ENCODE measurements at places on chromosomes 3 and 15.

DNA sequence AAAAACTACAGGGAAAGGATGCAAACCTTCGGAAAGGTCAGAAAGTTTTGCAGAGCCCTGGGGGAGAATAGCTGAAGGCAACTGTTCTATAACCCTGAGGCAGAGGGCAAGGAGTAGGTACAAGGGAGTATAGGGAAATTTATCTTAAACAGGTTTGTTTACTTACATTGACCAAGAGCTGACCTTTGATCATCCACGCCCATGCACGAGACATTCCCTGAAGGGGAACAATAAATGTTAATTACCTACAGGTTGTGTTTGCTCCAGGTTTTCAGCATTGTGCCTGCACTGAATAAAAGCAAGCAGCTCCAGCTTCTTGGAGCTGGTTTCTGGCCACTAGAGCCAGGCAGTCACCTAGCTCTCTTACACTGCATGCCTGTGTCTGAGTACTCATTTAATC is 524.5 kb upstream of the TGFBR2 start:
- no peak for DNase-seq

DNA sequence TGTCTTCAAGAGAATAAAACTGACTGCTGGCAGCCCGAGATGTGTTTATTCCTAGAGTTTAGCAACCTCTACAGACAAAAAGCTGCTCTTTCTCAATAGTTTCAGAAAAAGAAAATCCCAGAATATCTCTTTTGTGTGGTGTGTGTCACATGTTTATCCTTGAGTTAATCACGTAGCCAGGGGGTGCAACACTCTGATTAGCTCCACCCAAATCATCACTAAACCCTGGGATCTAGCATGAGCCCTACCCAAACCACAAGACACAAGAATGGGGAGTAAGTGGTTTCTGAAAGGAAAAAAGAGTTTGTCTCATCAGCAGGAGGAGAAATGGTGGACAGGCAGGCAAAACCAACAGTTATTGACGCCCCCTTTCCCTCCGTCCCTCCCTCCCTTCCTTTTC is 78.5 kb upstream of the AGBL1 start:
- no peak for DNase-seq

DNA sequence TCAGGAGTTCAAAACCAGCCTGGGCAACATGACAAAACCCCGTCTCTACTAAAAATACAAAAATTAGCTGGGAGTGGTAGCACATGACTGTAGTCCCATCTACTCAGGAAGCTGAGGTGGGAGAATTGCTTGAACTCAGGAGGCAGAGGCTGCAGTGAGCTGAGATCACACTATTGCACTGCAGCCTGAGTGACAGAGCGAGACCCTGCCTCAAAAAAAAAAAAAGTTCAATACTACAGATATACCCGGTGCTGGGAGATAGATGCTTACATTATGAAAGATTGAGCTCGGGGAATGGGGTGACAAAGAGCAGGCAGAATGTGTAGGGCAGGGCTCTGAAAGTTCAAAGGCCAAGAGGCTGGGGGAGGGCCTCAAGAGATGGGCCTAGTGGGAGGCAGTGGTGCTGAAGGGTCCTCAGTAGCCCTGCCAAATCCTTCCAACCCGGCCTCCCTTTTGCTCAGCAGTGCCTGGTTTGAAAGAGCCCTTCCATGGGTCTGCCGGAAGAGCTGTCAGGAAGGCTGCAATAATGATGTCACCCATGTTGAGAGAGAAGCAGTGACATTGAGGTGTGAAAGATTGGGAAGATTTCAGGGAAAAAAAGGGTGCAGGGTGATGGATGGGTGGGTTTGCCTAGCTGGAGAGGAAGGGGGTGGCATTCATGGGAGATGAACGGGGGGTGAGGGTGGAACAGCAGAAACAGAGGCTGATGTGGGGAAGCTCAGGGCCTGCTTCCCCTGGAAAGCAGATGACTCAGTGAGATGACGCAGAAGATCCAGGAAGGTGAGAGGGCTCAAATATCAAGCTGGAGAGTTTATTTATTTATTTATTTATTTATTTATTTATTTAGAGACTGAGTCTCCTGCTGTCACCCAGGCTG is 20.0 kb upstream of the IREB2 start:
- DNase-seq, result no peak

- DNase-seq, result no peak
These were observed 38.6 kb upstream of the LACTB start for GRCh38 chr15:63083044-63083443.

- DNase-seq, result no peak
These were observed 3.2 kb downstream of the RAP2B start for GRCh38 chr3:153165261-153165681.

GRCh38 chr3:4313606-4314293 is 10.6 kb downstream of the SETMAR start:
- no peak for DNase-seq

GRCh38 chr15:95405447-95405846 is 925.1 kb upstream of the NR2F2 start:
- DNase-seq, result no peak

DNA sequence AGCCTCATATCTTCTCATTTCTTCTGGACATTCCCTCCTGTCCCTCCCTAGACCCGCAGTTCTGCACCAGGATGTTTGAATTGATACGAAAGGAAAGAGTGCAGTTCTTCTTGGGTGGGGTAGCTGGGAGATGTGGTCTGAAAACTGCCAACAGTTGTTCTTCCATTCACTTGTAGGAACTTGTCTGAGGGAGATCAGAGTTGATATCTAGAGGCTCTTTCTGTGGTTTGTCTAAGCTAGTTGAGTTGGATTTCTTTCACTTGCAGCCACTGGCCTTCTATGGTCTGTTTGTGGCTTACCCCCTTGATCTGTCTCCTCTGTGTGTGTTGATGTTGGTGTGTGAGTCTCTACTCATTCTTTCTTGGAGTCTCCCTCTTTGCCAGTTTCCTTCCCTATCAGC is 42.5 kb upstream of the PIK3CB start:
- DNase-seq, result no peak

- no peak for DNase-seq
These were observed 91.0 kb downstream of the XXYLT1 start for GRCh38 chr3:195179776-195180489.

- no peak for DNase-seq
These were observed 343.0 kb downstream of the ZBTB20 start for GRCh38 chr3:114804099-114804498.

GRCh38 chr3:184419171-184419570 is 39.3 kb downstream of the CHRD start:
- DNase-seq, result no peak

DNA sequence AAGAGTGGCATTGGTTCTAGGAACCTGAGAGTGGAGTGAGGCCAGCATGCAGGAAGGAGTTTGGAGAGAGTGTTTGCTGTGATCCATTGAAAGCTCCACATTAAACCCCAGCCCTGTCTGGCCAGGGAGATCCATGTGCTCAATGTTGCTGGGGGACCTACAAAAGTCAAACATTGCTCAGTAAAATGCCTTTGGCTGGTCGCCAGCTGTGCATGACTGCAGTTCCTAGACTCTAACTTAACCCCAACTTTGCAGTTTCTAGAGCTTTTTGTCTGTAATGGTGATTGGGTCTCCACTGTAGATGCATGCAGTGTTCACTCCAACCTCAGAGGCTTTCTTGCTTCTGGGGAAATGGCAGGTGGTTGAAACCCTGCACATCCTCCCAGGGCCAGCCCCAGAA is 99.7 kb upstream of the ABHD17C start:
- DNase-seq, result no peak

DNA sequence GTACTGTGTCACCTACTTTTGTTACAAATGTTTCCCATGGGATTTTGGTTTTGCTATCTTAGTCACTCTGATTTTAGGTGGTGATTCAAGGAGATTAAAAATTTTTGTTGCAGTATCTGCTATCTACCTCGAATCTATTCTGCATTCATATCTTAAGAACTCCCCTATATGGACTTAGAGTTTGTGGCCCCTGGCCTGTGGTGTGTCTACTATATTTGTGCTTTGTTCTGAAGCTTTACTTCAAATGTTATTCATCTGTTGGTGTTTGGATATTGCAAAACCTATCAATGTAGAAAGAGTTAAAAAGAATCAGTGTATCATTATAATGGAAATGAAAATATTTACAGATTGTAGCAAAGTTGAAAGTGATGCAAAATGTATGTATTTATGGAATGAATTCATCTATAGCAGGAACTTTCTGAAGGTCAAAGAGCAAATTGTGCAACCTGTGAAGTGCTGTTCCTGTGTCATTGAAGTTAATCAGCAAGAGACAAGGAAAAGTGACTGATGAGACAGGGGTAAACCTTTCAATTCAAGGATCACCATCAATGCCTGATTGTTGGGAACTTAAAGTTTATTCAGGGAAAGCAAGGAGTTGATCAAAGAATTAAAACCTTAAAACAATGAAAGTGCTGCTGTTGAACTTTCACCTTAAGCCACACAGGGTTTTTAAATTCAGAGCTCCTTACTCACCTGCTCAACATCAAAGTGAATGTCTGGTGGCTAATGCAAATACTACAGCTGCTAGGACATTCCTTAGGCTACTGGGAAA is 71.0 kb downstream of the SLMAP start:
- no peak for DNase-seq

DNA sequence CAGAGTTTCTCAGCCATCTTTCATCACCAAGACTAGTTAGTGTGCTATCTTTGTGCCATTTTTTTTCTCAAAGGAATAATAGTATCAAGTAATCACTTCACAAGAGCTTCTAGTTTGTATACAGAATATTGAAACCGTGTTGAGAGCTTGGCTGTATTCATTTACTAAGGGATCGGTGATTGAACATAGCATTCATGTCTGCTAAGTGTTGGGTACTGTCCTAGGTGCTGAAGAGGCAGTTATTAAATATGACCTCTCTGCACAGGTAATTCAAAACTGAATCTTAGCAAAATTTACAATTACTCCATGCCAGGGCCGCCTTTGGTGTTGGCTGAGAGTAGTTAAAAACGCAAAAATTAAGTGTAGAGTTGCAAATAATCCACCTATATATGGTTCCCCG is 355.3 kb upstream of the RORA start:
- DNase-seq, result no peak

DNA sequence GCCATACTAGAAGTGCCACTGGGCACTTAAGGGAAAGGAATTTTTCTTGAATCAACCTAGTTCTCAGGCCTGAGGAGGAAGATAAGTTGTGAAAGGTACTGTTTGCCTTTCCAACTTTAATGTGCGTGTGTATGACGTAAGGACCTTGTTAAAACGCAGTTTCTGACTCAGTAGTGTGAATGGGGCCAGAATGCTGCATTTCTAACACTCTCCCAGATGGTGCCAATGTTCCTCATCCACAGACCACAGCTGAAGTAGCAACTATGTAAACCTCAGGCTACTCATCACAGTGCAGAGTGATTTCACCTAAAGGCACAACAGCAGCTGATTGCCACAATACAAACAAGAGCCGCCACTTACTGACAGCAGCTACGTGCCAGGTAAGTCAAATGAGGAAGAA is 103.6 kb downstream of the OTOL1 start:
- no peak for DNase-seq

DNA sequence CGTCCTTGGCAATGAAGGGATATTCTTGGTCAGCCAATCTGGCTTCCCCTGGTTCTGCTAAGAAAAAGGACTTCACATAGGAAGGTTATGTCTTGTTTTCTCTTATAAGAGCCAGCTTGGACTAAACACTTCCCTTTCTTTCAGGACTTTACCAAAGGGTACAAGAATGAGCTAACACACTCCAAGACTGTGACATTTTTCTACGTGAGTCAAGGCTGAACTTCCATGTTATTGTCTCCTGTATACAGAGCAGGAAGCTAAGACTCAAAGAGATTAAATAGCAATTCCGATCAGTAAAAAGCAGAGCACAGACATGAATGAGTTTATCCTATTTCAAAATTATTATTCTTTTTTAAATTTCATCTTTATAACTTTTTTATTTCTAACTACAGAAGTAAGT is 63.3 kb upstream of the STT3B start:
- no peak for DNase-seq

- DNase-seq, result no peak
These were observed 285.8 kb upstream of the GADL1 start for GRCh38 chr3:31180274-31180673.

- no peak for DNase-seq
These were observed 28.5 kb downstream of the UBE2E1 start for GRCh38 chr3:23834082-23834870.

Measured in ecto neural progenitor cell (in vitro differentiated cells).